T-cell (primary cell): ENCODE measurements at places on chromosomes 13 and 19.
A peak's percentile ranks its signal among the peaks of the same experiment; 100 is the strongest.

GRCh38 chr19:29687244-29687896 lies 22.1 kb downstream of the PLEKHF1 start:
- no peak overlapping the region for H3K27ac ChIP-seq
- no peak overlapping the region for H3K4me3 ChIP-seq
- H3K36me3 ChIP-seq = peaks cover 2% of the 10 kb centered on the region
- no peak for DNase-seq
- H3K27me3 ChIP-seq = no peaks in the 10 kb centered on the region
- H3K4me1 ChIP-seq = no peaks in the 10 kb centered on the region

- H3K27me3 ChIP-seq = peaks cover 23% of the 10 kb centered on the region
- H3K4me3 ChIP-seq = no peak overlapping the region
- no peaks in the 10 kb centered on the region for H3K4me1 ChIP-seq
- no peak overlapping the region for H3K27ac ChIP-seq
- no peak for DNase-seq
These were observed 9.5 kb downstream of the IL17D start for GRCh38 chr13:20713014-20713376.

GRCh38 chr13:72571191-72571590 lies 156.2 kb downstream of the MZT1 start:
- no peak overlapping the region for H3K4me3 ChIP-seq
- H3K27me3 ChIP-seq = no peaks in the 10 kb centered on the region
- H3K36me3 ChIP-seq = no peaks in the 10 kb centered on the region
- no peaks in the 10 kb centered on the region for H3K4me1 ChIP-seq
- H3K27ac ChIP-seq = no peak overlapping the region
- DNase-seq = no peak

DNA sequence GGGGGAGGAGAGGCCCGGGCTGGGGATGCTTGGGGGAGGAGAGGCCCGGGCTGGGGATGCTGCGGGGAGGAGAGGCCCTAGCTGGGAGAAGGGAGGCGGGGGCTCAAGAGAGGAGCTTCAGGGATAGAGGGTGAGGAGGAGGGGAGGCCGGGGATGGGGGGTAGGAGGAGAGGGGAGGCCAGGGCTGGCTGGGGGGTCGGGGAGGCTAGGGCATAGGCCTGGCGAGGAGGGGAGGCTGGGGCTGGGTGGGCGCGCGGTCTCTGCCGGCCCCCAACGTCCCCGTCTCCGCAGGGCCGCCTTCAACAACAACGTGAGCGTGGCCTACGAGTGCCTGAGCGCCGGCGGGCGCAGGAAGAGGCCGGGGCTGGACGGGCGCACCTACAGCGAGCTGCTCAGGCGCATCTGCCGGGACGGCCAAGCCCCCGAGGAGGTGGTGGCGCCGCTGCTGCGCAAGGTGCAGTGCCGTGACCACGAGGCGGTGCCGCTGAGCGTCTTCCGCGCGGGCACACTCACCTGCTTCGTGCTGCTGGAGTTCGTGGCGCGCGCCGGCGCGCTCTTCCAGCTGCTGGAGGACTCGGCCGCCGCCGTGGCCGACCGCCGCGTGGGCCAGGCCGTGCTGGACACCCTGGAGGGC lies 11.4 kb downstream of the TPGS1 start:
- H3K27ac ChIP-seq = no peak overlapping the region
- no peaks in the 10 kb centered on the region for H3K4me1 ChIP-seq
- H3K4me3 ChIP-seq = no peak overlapping the region
- no peaks in the 10 kb centered on the region for H3K36me3 ChIP-seq

- no peak overlapping the region for H3K27ac ChIP-seq
- DNase-seq = no peak
- no peaks in the 10 kb centered on the region for H3K27me3 ChIP-seq
- no peaks in the 10 kb centered on the region for H3K4me1 ChIP-seq
These were observed 79.9 kb upstream of the ABCC4 start for GRCh38 chr13:95381212-95381527.

GRCh38 chr13:112926003-112926402 lies 43.0 kb upstream of the MCF2L start:
- no peaks in the 10 kb centered on the region for H3K36me3 ChIP-seq
- no peak for DNase-seq
- no peak overlapping the region for H3K27ac ChIP-seq

- no peak overlapping the region for H3K4me3 ChIP-seq
- no peaks in the 10 kb centered on the region for H3K27me3 ChIP-seq
- DNase-seq = no peak
- H3K4me1 ChIP-seq = peaks cover 6% of the 10 kb centered on the region
- no peak overlapping the region for H3K27ac ChIP-seq
- no peaks in the 10 kb centered on the region for H3K36me3 ChIP-seq
These were observed 70.0 kb upstream of the GTF3A start for GRCh38 chr13:27354379-27354778.

DNA sequence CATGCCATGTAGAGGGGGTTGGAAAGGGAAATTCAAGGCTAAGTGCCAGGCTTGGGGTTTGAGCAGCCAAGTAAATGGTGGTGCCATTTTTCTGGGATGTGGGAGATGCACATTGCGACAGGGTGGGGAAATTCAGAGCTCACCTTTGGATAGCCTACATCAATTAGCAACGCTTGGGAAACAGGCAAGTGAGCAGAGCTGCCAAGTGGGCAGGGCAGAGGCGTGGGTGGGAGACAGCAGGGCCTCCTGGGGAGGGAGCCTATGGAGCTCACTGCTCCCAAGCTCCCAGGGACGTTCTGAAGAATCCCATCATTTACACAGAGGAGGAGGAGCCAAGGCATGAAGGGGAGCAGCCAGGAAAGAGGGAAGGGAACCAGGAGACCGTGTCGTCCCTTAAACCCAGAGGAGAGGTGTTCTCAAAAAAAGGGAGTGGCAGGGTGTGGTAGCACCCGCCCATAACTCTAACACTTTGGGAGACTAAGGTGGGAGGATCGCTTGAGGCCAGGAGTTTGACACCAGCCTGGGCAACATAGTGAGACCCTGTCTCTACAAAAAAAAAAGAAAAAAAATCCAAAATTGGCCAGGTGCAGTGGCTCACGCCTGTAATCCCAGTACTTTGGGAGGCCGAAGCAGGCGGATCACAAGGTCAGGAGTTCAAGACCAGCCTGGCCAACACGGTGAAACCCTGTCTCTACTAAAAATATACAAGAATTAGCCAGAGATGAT lies 11.5 kb upstream of the CCNE1 start:
- no peaks in the 10 kb centered on the region for H3K4me1 ChIP-seq
- no peak overlapping the region for H3K4me3 ChIP-seq
- no peak for DNase-seq
- H3K36me3 ChIP-seq = no peaks in the 10 kb centered on the region
- H3K27ac ChIP-seq = no peak overlapping the region

DNA sequence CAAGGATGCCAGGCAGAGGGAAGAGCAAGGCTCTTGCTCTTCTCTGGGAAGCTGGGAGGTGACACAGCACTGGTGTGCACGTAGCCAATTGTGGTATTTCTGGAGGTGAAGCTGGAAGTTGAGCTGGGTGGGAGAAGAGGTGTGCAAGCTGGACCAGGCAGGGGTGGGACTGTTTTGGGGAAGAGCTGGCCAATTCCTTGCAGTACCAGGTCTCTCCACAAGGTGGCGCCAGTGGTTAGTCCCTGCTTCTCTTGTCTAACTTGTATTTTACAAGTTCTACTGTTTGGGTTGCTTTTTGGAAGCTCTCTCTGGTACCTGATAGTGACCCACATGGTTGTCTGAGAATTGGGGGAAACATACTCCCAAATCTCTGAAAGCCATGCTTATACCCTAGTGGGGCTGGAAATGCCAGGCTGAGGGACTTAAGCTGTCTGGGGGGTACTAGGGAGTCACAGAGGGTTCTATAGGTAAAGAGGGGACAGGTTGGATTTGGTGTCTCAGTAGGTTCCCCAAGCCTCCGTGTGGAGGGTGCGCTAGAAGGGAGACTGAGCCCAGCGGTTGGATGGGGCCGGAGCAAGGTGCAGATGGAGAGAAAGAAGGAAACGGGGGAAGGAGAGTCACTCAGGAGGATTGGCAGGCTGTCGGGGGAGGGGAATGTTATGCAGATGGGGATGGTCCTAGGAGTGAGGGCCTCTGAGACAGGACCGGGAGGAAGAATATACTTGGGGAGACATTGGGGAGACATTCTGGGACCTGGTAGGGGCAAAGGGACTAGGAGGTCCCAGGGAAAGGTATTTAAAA lies 3.0 kb downstream of the HPN start:
- H3K4me3 ChIP-seq = no peak overlapping the region
- no peak overlapping the region for H3K27ac ChIP-seq
- H3K27me3 ChIP-seq = no peaks in the 10 kb centered on the region
- peaks cover 45% of the 10 kb centered on the region for H3K4me1 ChIP-seq
- peak; percentile 59 for DNase-seq
- no peaks in the 10 kb centered on the region for H3K36me3 ChIP-seq

- no peaks in the 10 kb centered on the region for H3K4me1 ChIP-seq
- DNase-seq = no peak
- peaks cover 48% of the 10 kb centered on the region for H3K36me3 ChIP-seq
- no peak overlapping the region for H3K4me3 ChIP-seq
- no peak overlapping the region for H3K27ac ChIP-seq
These were observed 107.5 kb downstream of the MYCBP2 start for GRCh38 chr13:77219401-77219800.
